Activated CD4-positive, alpha-beta memory T cell treated with anti-CD3 and anti-CD28 coated beads, Interleukin-2, amount 10 ng/mL, durations not matched to agents 7 days and 5 days (primary cell): ENCODE measurements at places on chromosomes 5 and 9.

GRCh38 chr5:39159811-39160490, 59.4 kb downstream of the FYB1 start:
- peak overlapping the region; percentile 44 for H3K4me3 ChIP-seq
- peak overlapping the region; percentile 61 for H3K27ac ChIP-seq
- peaks cover 86% of the 10 kb centered on the region for H3K4me1 ChIP-seq

GRCh38 chr9:124771867-124772679, 962 bp upstream of the NR6A1 start:
- H3K27me3 ChIP-seq: peaks cover 54% of the 10 kb centered on the region
- peak; percentile 42 for DNase-seq
- peak overlapping the region; percentile 81 for H3K4me3 ChIP-seq
- no peaks in the 10 kb centered on the region for H3K36me3 ChIP-seq

DNA sequence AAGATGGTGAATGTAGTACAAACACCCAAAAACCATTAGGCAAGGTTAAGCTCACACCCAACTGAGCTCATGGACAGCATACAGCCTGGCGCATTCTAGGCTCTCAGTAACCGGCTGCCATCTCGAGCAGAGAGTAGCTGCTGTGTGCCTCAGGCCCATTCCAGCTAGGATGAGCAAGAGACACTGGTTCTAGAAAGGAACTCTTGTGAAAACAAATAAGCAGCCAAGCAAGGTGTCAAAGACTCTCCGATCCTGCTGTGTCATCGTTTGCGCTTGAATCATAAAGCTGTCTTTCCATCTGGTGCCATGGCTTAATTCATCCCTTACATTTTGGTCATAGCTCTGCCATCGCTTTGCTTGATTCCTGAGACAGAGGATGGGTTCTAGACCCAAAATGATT, 135.4 kb upstream of the MSX2 start:
- H3K27ac ChIP-seq: no peak overlapping the region
- no peaks in the 10 kb centered on the region for H3K4me1 ChIP-seq
- H3K36me3 ChIP-seq: no peaks in the 10 kb centered on the region
- H3K27me3 ChIP-seq: no peaks in the 10 kb centered on the region

DNA sequence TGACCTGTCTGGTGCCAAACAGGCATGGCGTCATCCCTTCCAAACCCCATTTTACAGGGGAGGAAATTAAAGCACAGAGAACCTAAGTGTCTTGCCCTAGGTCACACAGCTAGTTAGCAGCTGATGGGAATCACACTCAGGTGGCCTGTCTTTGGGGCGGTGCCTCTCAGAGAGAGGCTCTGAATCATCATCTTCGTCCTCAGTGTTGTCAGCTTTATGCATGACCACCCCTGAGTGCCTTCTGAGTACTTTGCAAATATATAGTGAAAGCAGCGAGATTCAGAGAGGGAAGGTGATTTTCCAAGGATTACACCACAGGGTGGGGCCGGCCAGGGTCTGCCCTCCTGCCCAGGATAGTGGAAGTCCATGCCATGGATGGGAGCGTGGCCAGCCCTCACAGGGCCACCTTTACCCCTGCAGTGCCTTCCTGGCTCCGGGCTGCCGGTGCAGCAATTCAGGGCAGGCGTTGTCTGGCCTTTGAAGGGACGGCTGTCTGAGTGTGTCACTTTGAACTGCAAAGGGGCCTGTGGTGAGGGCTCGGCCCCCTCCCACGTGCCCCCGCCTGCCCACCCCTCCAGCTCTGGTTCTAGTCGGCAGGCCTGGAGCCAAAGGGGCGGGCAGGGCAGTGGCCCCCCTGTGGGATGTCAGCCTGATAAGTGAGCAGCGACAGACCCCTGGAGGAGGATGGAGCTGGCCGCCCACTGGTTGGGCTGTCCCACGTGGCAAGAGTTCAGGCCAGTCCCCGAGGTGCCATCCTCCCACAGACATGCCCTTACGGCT, 16.9 kb downstream of the LMX1B start:
- peaks cover 6% of the 10 kb centered on the region for H3K4me1 ChIP-seq
- peaks cover 3% of the 10 kb centered on the region for H3K36me3 ChIP-seq
- H3K27ac ChIP-seq: no peak overlapping the region
- H3K4me3 ChIP-seq: no peak overlapping the region
- DNase-seq: no peak

DNA sequence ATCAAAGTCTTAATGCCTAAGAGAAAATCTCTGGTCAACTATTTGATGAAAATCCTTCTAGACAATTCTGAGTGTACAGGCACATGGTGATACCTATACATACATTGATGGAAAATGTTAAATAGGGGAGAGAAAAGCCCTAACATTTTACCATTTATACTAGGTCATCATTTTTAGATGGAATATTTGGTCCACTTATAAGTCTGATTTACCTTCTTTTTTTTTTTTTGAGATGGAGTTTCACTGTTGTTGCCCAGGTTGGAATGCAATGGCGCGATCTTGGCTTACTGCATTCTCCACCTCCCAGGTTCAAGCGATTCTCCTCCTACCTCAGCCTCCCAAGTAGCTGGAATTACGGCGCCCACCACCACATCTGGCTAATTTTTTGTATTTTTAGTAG, 81.7 kb downstream of the FCHO2 start:
- H3K27me3 ChIP-seq: no peaks in the 10 kb centered on the region
- no peak overlapping the region for H3K27ac ChIP-seq
- no peak overlapping the region for H3K4me3 ChIP-seq
- H3K36me3 ChIP-seq: no peaks in the 10 kb centered on the region
- DNase-seq: no peak
